Stimulated activated CD8-positive, alpha-beta memory T cell treated with anti-CD3 and anti-CD28 coated beads, Interleukin-4, amount 100 ng/mL, for 48 hours (primary cell): ENCODE measurements at places on chromosomes 1 and 21.

GRCh38 chr1:107867422-107867821 lies 97.6 kb downstream of the VAV3 start:
- DNase-seq: no peak

GRCh38 chr1:217921126-217921904 lies 290.2 kb downstream of the SPATA17 start:
- DNase-seq: no peak

- peak; percentile 45 for DNase-seq
Measured at GRCh38 chr1:61742620-61743430, 545 bp downstream of the PATJ start.

DNA sequence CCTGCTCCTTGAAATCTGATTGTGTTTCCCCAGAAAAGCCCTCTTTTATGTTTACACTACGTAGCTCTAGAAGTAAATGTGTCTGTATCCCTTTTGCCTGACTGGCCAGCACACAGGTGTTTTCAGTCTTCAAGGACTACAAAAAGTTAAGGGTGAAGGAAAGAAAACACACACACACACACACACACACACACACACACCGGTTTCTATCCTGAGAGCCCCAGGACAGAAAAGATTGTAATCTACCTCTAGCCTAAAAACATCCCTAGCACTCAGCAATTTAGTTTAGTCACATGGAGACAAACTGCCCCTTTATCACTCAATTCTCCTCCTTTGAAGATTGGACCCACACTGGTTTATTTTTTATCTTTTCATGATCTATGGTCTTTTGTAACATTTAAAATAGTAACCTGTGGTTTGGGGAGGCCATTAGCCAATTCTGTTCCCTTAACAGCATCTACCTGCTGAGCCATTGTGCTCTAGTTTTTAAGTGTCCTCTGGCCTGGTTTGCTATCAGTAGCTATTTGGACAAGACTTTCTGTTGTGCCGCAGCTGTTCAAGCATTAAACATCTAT lies 15.8 kb upstream of the TRIM45 start:
- no peak for DNase-seq

- DNase-seq: no peak
Measured at GRCh38 chr1:165036403-165036802, 320.1 kb downstream of the LMX1A start.

DNA sequence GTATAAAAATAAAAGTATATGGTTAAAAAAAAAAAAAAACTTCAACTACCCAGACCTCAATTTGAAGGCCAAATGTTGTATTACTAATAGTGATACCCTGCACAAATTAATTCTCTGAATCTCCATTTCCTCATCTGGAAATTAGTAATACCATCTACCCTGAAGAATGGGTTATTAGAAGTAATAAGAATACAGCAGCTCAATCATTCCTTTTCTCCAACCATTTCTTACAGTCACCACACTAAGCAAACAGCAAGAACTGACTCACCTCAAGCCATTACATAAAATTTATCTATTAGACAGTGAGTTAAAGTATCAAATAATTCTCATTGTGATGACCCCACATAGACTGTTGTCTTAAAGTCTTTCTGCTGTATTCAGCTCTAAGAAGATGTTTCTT lies 39.6 kb downstream of the RERE start:
- DNase-seq: no peak

DNA sequence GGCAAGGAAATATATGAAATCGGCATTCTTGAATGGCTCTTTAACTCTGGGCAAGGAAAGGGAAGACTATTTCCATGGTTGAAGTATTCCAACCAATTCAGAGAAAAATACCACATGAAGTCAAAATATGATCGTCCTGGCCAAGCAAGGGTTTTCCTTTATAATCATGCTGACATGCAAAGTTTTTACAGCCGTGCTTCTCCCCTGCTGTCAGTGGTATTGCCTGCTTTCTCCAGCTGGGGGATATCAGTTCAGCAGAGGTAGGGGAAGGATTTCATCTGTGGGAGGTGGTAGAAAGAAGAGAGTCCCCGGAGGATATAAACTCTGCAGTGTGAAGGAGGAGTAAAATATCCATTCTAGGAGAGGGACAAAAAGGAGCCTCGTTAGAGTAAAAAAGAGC lies 322.8 kb downstream of the PAPPA2 start:
- no peak for DNase-seq

DNA sequence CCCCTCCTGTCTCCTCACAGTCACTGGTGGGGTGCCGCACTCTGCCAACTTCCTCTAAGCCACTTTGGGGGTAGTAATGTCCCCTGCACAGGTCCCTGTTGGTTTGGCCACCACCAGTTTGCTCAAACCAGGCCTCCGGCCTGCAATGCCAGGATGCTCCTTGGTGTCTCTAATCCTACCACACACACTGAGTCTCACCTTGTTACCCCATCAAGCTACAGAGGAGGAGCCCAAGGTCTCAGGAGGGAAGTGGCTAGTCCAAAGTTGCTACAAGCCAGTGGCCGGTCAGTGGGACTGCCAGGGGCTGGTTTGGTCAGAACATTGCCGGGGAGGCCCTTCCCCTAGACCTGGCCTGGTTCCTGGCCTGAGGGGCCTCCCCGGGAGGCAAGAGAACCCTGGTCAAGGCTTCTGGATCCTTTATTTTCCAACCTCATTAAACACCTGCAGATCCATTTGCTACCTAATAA lies 21.5 kb upstream of the LRP8 start:
- DNase-seq: peak; percentile 14

DNA sequence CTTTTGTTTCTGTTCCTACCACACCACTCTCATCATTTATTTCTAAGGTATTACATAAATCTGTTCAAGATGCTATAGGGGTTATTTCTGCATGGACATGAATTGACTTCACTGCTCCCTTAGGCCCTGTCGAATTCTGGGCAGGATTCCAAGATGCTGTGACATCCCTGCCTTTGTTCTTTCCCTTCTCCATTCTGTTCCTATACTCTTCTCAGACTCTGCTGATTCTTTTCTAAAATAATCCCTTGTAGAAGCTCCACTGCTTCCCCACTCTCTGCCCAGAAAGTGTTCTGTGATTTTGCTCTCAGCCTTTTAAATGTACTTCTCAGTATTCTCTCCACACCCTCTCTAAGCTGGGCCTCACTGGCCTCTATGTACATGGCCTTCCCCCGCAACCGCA lies 99.2 kb downstream of the PHTF1 start:
- no peak for DNase-seq
